Activated CD4-positive, alpha-beta T cell treated with anti-CD3 and anti-CD28 coated beads, Interleukin-2, amount 50 U/mL, for 4 hours (primary cell): ENCODE measurements at places on chromosomes 5 and 9.

DNA sequence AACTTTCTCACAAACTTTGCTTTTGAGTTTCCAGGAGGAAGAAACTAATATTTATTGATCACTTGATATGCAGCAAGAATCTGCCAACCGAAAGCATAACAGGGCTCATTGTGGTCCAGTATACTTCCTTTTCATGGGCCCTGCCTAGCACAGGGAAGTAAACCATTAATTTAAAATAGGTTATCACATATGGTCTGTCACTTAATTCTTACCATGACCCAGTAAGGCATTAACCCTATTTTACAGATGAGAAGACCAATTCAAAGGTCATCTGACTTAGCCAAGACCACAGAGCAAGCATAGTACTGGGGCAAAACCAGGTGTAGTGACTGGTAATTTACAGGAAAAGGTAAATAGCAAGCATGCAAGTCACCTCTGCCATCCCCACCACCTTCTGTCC is 336.9 kb upstream of the DMAC1 start:
- DNase-seq: no peak

DNA sequence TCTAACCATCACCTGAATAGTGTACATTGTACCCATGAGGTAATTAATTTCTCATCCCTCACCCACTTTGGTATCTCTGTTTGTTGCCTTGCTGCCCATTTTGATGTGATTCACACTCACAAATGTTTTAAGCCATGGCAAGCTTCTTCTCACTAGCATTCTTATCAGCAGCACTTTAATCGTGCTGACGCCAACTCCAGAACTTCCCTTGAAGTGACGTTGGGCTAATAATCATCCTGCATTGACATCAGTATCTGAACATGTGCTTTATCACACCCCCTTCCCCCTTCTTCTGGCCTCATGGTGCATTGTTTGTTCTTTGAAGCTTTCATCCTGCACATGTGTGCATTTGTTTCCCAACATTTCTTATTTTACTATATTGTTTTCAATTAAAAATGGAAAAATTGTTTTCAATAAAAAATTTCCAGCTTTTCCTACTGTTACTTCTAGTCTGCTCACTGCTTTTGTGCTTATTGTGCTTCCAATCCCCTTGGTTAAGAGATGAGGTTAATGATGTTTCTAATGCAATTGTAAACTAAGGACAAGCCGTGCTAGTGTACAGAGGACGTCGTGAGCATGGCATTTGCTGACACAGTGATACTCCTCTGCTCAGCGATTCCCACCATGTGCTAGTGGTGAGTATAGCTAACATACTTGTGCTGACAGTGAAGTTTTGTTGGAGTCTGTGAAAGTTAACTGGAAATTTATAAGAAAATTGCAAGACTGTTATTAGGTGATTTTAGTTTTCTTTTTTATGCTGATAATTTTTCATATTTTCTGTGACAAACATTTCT is 238.5 kb downstream of the KDM4C start:
- no peak for DNase-seq

DNA sequence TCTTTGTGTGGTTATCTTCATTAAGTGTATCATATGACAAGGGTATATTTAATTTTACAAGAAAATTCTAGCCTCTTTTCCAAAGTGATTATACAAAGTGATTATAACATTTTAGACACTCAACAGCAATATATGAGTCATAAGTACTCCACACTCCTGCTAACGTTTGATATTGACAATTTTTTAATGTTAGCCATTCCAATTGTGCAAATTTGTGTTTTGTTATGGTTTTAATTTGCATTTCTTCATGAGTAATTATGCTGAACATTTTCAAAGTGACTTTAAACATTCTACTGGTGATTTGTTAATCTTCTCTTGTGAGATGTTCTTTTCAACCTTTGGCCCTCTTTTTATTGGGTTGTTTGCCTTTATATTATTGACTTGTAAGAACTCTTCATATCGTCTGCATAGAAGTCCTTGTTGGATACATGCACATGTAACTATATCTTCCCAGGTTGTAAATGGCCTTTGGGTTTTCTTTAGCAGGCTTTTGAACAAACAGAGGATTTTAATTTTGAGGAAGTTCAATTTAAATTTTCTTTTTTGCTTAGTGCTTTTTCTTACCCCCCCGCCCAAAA is 771.6 kb upstream of the ZNF608 start:
- no peak for DNase-seq

DNA sequence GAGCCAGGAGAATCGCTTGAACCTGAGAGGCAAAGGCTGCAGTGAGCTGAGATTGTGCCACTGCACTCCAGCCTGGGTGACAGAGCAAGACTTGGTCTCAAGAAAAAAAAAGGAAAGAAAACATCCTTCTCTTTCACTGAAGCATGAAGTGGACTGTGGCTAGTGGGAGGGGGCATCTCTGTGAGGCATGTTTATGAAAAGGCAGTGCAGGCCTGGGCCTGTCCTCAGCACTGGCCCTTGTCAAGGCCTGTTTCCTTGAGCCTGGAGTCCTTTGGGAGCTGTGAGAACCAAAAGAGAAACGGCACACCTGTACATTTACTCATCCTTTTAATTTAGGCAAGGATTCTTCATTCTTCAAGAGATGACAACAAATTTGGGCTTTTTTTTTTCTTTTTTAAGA is 18.3 kb upstream of the FUBP3 start:
- no peak for DNase-seq

- DNase-seq: no peak
These were observed 21.4 kb downstream of the TMEM245 start for GRCh38 chr9:109098171-109098959.

DNA sequence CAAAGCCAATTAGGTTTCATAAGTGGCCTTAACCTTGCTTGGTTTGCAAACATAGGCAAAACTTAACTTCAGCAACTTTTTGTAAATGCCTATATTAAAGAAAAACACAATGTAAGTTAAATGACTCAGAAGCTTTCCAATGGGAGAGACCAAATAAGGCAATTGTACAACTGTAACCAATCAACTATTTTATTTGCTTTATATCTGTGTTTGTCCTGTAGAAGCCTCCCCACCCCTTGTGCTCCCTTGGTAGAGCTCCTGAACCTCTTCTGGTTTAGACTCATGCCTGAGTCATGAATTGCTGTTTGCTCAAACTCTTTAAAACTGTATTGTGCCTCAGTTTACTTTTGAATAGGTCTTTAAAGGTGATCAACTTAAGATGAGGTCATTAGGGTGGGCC is 3.0 kb upstream of the C1QTNF3 start:
- no peak for DNase-seq

GRCh38 chr9:80976403-80976802 is 712.9 kb downstream of the TLE1 start:
- DNase-seq: no peak

DNA sequence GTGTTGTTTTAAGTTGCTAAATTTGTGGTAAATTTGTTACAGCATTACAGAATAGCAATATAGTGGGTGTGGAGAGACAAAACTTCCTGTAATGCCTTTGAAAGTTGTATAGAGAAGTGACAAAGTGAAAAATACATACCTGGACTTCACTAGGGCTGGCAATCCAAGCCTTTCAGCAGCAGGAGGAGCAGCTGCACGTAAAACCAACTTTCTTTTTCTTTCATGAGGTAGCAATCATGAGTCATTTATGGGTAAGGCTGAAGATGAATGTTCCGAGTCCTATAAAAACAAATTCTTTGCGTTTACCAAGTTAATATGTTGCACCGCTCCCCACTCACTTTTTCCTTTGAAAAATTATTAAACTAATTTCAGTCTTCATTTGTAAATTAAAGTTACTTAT is 1138.2 kb downstream of the TAF11L14 start:
- no peak for DNase-seq

GRCh38 chr5:150860246-150860821 is 14.0 kb downstream of the IRGM start:
- no peak for DNase-seq

DNA sequence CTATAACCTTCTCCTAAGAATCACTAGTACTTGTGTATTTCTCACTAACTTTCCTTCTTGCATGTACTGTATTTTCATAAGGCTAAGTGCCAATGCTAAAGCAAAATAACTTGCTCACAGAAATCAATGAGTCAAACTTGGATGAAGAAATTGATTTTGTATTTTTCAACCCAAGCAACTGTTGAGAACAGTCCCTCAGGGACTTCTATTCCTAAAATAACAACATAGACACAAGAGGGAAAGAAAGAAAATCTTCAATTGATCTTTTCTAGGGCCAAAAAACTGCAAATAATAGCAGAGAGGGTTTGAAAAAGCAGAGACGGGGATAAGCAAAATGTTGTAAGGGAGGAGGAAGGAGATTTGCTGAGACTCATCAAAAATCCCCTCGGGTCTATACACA is 69.8 kb downstream of the HABP4 start:
- no peak for DNase-seq

- no peak for DNase-seq
These were observed 198.7 kb upstream of the MAP3K1 start for GRCh38 chr5:56616454-56617160.

- DNase-seq: no peak
These were observed 37.8 kb upstream of the RNF20 start for GRCh38 chr9:101495810-101496209.

DNA sequence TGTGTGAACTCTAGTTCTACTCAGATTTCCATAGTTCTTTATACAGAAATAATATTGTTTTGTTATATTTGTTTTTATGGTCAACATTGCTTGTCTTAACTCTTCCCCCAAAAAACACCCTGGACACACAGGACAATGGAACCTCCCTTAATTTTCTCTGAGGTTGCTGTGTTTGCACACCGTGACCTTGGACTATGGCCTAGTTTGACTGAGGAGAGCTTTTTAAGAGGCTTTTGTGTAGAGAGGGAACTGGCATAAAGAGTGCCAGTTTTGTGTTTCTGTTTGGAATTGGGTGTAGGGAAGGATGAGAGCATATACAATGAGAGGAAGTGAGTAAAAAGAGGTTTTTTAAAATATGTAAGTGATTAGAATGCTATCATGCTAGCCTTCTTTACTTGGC is 101.1 kb upstream of the MEF2C start:
- no peak for DNase-seq

DNA sequence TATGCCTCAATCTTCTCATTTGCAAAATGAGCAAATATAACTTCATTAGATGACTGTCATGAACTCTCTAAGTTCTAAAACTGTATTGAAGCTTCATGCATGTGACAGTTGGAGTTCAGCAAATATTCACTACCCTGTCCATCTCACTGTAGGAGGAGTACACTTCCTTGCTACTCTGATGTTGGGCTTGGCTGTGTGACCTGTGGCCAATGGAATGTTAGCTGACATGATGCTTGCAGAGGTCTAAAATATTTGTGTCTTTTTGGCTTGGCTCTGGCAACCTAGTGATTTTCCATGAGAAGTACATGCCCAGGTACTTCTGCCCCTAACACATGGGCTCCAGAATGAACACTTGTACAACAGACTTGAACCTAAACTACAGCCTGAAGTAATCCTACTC is 203.1 kb upstream of the ANKH start:
- no peak for DNase-seq

DNA sequence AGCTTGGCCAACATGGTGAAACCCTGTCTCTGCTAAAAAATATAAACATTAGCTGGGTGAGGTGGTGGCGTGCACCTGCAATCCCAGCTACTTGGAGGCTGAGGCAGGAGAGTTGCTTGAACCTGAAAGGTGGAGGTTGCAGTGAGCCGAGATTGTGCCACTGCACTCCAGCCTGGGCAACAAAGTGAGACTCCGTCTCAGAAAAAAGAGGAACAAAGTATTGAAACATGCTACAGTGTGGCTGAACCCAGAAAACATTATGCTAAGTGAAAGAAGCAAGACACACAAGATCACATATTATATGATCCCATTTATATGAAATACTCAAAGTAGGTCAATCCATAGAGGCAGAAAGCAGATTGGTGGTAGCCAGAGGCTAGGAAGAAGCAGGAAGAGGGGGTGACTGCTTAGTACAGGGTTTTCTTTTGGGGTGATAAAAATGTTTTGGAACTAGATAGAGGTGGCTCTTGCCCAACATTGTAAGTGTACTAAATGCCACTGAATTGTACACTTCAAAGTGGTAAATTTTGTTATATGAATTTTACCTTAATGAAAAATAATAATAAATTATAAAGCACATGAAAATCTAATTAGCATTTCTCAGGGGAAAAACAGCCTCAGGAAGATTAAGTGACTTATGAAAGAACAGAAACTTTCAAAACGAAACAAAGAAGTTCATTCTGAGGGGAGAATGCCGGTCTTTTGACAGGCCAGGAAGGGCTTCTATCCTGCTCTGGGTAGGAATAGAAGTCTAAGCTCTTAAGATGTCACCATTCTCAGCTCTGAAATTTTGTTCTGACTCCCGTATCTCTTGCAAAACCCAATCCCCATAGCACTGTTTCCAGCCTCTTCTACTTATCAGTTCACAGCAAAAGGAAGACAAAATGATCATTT is 161.1 kb upstream of the TBCA start:
- DNase-seq: no peak

- no peak for DNase-seq
These were observed 89.6 kb upstream of the DMRTA1 start for GRCh38 chr9:22356985-22357384.

DNA sequence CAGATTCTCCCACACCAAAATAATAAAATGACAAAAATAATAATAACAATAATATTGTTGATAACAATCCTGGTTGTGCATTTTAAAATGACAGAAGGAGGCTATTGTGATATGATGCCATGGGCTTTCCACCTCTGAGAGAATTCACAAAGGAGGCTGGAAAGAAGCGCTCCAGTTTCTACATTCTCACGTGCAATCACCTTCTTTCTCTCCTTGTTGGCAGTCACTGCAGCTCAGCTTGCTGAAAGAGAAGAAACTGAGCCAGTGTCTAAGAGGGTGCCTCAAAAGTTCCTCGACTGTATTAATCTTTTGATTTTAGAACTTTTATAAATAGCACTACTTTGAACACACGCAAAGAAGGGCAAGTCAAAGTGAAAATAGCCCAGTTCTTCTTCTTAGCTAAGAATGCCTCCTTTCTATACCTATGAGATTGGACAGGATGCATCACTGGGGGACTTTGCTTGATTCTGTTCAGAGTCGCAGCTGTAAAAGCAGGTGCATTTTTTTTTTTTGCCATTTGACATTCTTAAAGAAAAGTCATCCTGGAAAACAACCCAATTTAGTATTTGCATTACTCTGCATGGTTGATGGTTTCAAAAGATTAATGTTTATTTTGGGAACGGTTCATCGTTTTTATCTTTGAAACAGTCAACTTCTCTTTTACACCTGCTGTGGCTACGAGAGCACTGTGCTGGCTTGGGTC is 12.4 kb upstream of the SUB1 start:
- no peak for DNase-seq

DNA sequence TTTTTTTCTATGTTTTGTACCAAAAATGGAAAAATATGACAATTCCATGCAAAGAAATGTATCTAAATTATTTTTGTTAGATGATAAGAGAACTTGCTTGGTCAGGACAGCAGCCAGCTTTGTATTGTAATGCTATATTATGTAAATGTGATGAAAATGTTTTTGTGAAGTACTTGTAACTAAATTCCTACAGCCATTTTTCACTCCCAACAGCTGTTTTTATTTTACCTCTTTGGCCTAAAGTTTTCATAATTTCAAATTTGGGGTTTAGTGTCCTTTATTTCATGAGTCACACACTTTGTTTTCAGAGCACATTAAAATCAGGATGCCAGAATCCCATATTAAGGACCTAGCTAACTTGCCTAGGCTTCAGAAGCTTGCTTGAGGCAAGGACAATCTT is 64.1 kb downstream of the WDR41 start:
- DNase-seq: no peak

GRCh38 chr5:132268769-132269551 is 11.5 kb downstream of the PDLIM4 start:
- no peak for DNase-seq

GRCh38 chr5:96279801-96280542 is 153.1 kb downstream of the PCSK1 start:
- no peak for DNase-seq
